ENCODE measurements at places on chromosomes 13 and 19. TPM values are rescaled to one million over a fixed set of nuclear protein-coding genes. Genes with fewer than 3 reads are reported as not detected.

The NALCN gene
- total RNA-seq, result 1.5 TPM

- H3K36me3 ChIP-seq, result peaks cover 33% of the 10 kb centered on the region
- no peak overlapping the region for H3K4me3 ChIP-seq
Observed at GRCh38 chr19:46386996-46387712, 26.2 kb downstream of the CCDC8 start.

- no peak overlapping the region for H3K4me3 ChIP-seq
- no peaks in the 10 kb centered on the region for H3K36me3 ChIP-seq
- no peak overlapping the region for H3K27ac ChIP-seq
- H3K4me1 ChIP-seq, result no peaks in the 10 kb centered on the region
- DNase-seq, result peak; percentile 84
Observed at GRCh38 chr13:32639502-32640105, 53.4 kb downstream of the PDS5B start.

DNA sequence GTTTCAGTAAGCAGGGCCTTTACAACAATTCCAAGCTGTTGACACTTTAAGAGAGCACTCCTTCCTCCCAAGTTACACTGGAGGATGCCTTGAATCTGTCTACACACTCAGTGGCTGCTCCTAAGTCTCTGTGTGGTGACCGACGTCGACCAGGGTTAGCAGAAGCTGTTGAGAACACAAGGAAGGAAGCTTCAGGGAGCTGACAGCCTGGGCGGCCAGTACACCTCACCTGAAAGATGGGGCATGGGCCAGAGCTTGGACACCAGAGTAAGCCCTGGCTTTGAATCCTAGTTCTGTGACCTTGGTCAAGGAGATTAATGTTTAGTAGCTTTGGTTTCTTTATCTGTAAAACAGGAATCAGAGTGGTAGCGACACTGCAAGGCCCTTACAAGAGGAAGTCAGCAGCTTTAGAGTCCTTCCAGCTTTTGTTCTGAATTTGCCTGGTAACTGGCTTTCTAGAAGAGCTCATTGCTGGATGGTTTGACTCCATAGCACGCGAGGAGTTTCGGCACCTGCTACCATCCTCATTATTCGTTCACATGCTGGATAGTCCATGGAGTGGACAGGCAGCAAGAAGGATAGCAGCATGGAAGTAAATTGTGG, 214.2 kb downstream of the FGF9 start:
- H3K36me3 ChIP-seq, result no peaks in the 10 kb centered on the region
- no peak overlapping the region for H3K27ac ChIP-seq
- no peak overlapping the region for H3K4me3 ChIP-seq
- no peaks in the 10 kb centered on the region for H3K4me1 ChIP-seq

DNA sequence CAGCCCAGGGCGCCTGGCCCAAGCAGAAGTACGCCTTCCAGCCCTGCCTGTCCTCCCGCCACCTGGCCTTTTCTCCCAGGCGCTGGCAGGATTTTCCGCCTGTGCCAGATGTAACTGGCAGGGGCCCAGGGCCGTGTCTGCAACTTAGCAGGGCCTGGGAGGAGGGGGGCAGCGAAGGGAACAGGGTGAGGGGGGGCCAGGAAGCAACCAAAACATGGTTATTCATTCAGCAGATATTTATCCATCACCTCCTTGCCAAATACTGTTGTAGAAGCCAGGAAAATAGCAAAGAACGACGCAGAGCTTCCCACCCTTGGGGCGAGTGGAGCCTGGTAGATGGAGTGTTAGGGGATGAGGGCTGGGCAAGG, 5.6 kb downstream of the TLE6 start:
- H3K4me1 ChIP-seq, result peaks cover 11% of the 10 kb centered on the region
- no peak overlapping the region for H3K4me3 ChIP-seq
- H3K27me3 ChIP-seq, result peaks cover 7% of the 10 kb centered on the region
- no peaks in the 10 kb centered on the region for H3K36me3 ChIP-seq
- peak; percentile 93 for DNase-seq
- peak overlapping the region; percentile 78 for H3K27ac ChIP-seq

DNA sequence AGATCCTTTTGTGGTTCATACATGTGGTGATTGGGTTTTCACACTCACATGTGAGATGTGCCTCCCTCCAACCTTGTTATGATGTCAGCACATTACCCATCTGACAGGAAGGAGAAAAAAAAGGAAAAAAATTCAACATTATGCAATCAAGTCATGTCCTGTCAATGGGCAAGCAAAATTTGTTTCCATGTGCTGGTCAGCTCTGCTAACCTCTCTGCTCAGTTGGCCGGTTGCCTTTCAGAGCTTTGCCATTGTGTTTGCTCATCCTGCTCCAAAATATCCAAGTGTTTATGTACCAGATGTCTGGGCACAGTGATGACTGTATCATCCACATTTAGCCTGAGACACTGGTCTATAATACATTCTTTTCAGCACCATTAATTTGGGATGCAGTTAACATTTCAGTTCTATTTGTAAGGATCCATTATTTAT, 27.0 kb upstream of the METTL21C start:
- peak; percentile 34 for DNase-seq
- no peak overlapping the region for H3K27ac ChIP-seq
- no peaks in the 10 kb centered on the region for H3K36me3 ChIP-seq
- no peak overlapping the region for H3K4me3 ChIP-seq

DNA sequence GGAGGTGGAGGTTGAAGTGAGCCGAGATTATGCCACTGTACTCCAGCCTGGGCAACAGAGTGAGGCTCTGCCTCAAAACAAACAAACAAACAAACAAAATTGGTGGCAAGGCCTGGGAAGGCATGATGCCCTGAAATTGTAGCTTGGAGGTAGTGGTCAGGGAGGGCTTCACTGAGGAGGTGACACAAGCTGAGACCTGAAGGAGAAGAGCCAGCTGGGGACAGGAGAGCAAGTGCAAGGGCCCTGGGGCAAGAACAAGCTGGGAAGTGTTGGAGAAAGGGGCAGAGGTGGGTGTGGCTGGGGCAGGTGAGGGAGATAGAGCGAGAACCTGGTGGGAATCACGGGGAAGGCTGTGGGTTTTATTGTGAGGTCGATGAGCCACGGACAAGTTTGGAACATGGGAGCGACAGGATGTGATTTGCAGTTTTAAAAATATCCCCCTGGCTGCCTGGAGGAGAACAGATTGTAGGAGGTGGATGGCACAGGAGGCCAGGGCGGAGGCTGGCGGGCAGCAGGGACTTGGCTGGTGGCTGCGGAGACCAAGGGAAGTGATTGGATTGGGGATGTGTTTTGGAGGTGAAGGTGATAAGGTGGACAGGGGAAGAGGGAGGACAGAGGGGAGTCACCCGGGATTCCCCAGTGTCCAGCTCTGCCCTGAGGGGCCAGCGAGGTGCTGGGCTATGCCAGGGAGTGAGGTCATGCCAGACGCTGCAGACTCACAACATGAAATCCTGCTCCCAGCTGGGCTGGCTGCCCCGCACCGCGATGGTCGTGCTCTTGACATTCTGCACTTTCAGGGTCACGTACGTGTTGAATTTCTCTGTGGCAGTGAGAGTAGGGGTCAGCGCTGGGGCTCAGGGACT, 14.0 kb downstream of the UNC13A start:
- no peaks in the 10 kb centered on the region for H3K4me1 ChIP-seq
- H3K36me3 ChIP-seq, result no peaks in the 10 kb centered on the region
- H3K4me3 ChIP-seq, result no peak overlapping the region
- H3K27ac ChIP-seq, result no peak overlapping the region
- DNase-seq, result no peak
- H3K27me3 ChIP-seq, result no peaks in the 10 kb centered on the region

The KRTDAP gene
- total RNA-seq, result not detected

DNA sequence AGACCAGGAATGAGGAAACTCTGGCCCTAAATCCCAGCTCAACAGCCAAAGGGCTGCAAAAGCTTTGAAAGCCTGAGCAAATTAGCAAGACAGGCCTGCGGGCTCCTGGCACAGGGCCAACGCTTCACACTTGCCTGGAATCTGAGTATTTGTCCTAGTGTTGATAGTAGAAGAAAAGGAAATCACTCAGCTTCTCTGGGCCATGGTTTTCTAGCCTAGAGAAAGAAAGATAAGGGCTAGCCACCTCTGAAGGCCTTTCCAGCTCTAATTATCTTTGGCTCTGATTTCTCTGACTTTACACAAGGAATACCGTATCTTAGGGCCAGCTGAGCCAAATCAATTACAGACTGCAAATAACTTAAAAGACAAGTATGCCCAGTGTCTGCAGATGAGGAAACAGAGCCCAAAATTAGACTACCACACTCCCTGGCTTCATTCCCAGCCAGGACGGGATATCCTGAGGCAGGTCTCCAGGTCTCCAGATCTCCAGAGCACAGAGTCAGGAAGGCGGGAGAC, 69.6 kb downstream of the STK24 start:
- H3K36me3 ChIP-seq, result no peaks in the 10 kb centered on the region
- no peak overlapping the region for H3K4me3 ChIP-seq
- peaks cover 40% of the 10 kb centered on the region for H3K4me1 ChIP-seq
- DNase-seq, result peak; percentile 80
- H3K27me3 ChIP-seq, result no peaks in the 10 kb centered on the region

GRCh38 chr13:40377783-40378182, 288.7 kb downstream of the FOXO1 start:
- DNase-seq, result peak; percentile 48
- H3K4me1 ChIP-seq, result no peaks in the 10 kb centered on the region
- no peaks in the 10 kb centered on the region for H3K27me3 ChIP-seq
- no peak overlapping the region for H3K27ac ChIP-seq
- H3K36me3 ChIP-seq, result no peaks in the 10 kb centered on the region

DNA sequence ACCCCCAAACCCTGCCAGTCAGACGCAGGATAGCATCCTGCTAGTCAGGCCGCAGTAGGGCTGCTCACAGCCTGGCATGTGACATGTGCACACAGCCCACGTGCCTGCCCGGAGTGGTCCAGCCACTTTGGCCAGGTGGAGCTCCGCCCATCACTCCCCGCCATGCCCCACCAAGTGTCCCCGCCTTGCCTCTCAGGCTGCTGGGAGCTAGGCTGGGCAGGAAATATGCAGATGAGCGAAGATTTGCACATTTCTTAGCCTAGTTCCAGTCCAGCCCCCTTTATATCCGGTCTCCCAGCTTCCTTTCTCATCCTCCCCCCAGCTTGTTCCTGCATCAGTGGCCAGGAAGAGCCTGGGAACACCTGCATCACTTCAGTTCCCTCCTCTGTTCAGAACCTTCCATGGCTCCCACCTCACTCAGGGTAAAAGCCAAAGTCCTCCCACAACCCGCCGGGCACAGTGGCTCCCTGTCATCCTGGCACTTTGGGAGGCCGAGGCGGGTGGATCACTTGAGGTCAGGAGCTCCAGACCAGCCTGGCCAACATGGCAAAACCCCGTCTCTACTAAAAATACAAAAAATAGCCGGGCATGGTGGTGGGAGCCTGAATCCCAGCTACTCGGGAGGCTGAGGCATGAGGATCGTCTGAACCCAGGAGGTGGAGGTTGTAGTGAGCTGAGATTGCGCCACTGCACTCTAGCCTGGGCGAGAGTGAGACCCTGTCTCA, 2.3 kb upstream of the DOCK6 start:
- no peaks in the 10 kb centered on the region for H3K27me3 ChIP-seq
- H3K36me3 ChIP-seq, result no peaks in the 10 kb centered on the region
- H3K4me3 ChIP-seq, result no peak overlapping the region
- DNase-seq, result no peak
- peaks cover 12% of the 10 kb centered on the region for H3K4me1 ChIP-seq

- no peaks in the 10 kb centered on the region for H3K36me3 ChIP-seq
- no peak for DNase-seq
- no peak overlapping the region for H3K27ac ChIP-seq
- H3K27me3 ChIP-seq, result no peaks in the 10 kb centered on the region
- no peak overlapping the region for H3K4me3 ChIP-seq
- no peaks in the 10 kb centered on the region for H3K4me1 ChIP-seq
Observed at GRCh38 chr13:76285463-76285862, 600.7 kb downstream of the KCTD12 start.

The PRR36 gene
- total RNA-seq, result under 0.01 TPM

- no peaks in the 10 kb centered on the region for H3K27me3 ChIP-seq
- no peak overlapping the region for H3K4me3 ChIP-seq
Observed at GRCh38 chr19:14826006-14826405, 9.0 kb downstream of the OR7A5 start.

GRCh38 chr13:93279982-93280381, 53.4 kb downstream of the GPC6 start:
- no peak for DNase-seq
- no peaks in the 10 kb centered on the region for H3K4me1 ChIP-seq
- H3K36me3 ChIP-seq, result no peaks in the 10 kb centered on the region
- no peak overlapping the region for H3K27ac ChIP-seq
- no peak overlapping the region for H3K4me3 ChIP-seq
- H3K27me3 ChIP-seq, result no peaks in the 10 kb centered on the region

DNA sequence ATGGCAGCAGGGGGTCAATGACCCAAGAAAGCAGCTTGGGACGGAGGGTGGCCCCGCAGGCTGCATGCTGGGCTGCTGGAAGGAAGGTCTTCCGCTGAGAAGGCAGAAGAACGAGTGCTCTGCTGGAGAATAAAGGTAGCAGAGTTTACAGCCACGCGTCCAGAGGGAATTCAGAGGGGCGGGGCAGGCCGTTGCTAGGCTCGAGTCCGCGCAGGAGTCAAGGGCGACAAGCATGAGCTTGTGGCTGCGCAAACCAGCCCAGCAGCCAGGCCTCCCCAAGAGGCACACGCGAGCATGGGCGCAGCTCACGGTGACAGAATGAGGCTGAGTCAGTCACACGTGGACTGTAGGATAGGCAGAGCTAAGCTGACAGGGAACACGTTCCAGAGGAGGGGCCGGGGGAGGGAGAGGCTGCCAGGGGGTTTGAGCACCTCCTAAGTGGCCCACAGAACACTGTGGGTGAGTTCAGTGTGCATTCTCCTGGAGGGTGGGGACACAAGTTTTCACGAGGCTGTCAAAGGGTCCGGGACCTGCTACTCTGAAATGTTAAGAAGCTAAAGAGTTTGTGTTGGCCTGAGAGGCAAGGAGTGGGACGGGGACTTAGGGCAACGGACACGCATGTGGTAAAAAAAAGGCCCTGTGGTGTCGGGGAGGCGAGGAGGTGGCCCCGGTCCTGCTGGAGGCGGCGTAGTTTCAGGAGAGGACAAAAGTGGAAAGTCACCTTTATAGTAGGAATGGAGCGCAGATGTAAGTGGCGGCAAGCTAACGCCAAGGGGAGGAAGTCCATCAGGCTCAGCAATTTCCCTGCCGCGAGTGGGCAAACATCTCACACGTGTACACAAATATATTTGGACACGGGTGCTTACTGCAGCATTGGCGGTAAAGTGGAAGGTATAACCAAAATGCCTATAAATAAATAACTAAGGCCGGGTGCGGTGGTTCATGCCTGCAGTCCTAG, 17.7 kb downstream of the RFX2 start:
- no peaks in the 10 kb centered on the region for H3K27me3 ChIP-seq
- peak; percentile 71 for DNase-seq
- peak overlapping the region; percentile 95 for H3K27ac ChIP-seq
- H3K36me3 ChIP-seq, result no peaks in the 10 kb centered on the region
- H3K4me1 ChIP-seq, result peaks cover 22% of the 10 kb centered on the region

DNA sequence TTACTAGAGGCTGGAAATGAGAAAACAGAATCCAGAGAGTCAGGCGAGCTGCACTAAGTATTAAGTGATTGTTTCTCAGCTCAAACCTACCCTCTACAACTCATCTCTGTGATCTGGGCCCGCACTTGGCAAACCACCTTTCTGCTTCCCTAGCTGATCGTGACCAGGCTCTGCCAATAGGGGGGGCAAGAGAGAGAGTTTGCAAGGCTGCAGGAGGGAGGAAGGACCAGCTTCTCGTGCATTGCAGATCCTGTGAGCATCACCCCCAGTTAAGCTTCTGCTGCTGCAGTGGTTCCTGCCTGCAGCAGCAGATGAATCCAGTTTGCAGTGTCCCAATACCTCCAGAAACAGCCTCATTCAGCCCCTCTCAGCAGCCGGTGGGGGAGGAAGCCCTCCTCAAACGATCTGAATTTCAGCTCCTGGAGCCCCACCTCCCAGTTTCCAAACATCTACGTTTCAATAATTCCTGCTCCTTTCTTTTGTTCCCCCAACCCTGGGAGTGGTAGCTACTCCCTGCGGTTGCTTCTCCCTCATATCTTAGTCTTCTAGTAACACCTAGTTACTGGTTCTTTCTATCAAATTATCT, 20.0 kb downstream of the XRCC1 start:
- no peak overlapping the region for H3K27ac ChIP-seq
- H3K27me3 ChIP-seq, result no peaks in the 10 kb centered on the region
- peaks cover 15% of the 10 kb centered on the region for H3K36me3 ChIP-seq
- DNase-seq, result peak; percentile 71
- H3K4me1 ChIP-seq, result peaks cover 8% of the 10 kb centered on the region

Measured in fibroblast of lung (primary cell).